ENCODE measurements at places on chromosomes 7 and 10.

DNA sequence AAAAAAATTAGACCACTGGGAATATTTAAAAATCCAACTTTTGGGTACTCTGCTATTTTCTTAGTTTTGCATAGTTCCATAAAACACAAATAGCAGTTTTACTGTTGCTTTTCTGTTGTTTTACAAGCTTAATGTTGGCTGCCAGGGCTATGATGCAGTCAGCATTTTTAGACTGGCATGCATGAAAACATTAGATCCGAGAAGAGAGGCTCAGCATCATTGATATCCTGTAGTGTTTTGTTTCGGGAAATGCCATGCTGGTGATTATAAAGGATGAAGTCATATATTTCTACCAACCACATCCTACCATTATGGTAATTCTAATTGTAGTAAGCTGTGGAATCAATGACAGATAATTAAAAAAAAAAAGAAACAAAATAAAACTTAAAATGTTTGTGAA, 104.6 kb downstream of the MBL2 start:
- DNase-seq: no peak

DNA sequence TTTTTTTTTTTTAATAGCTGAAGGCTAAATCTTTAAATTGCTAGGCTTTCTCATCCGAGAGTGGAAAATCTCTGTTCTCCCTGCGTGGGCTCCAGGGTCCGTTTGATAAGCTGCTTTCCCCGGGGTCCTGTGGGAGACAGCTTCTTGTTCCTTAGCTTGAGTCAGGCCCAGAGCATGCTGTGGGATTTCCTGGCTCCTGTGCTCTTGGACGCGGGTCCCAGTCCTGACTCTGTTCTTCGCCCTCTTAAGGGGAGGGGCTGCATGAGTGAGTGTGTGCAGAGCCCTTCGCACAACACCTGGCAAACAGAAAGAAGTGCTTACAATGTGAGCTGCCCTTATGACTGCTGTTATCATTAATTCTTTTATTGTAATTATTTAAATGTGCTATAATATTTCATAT, 133.5 kb downstream of the TACC2 start:
- DNase-seq: no peak

GRCh38 chr7:146922782-146923181, 806.2 kb downstream of the CNTNAP2 start:
- no peak for DNase-seq

GRCh38 chr10:31739711-31740110, 188.9 kb downstream of the ARHGAP12 start:
- DNase-seq: no peak

GRCh38 chr7:115429918-115430317, 508.0 kb downstream of the MDFIC start:
- DNase-seq: no peak

DNA sequence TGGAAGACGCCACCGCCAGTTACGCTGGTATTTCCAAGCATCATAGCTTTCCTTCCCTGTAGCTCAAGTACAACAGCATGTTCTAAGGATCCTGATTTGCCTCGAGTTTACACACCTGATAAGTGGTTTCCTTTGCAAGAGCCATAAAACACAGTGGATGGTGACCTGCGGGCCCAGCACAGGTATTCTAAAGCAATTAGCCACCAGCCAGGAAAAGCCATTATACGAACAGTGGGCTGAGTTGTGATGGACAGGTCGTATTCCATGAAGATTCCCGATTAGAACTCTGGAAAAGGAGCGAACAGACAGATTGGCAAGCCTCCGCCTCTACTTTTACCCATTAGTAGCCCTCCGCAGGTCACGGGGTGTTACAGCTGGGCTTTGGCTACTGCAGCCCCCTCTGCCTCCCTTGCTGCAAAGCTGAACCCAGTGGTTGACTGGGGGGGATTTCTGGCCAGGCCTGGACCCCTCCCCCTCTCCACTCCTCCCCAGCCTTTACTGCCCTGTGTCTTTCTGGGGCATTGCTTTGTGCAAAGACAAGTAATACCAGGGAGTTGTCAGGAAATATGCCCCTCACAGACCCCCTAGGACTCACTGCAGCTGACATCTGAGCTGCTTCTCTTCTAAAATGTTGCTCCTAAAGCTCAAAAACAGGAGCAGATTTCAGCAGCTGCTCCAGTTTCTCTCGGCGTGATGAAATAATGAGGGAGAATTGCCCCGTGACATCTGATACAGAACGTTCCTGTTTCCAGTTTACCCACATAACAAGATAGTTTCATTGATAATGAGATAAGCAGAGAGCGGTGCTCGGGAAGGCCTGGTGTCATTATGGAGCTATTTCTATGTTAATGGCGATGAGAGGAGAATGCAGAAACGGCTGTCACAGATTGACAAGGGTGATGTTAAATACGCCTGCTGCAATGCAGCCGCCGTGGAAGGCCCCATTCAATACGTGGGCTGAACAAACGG, 214.4 kb downstream of the CCSER2 start:
- DNase-seq: no peak

DNA sequence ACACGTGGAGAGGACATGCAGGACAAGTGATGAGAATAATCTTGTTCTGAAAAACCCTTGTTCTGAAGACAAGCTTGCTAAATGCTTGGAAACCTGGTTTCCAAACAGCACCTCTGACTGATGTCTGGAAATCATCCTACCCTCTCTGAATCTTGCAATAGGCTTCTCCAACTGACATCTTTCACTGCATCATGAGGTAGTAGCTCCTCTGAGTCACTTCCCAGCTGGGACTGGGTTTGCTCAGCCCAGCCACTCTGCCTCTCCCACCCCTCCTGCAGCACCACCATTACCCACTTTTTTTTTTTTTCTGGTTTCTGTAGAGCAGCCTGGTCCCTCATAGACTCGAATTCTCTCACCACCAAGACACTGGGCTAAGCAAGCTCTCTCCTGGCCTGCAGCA, 919.8 kb downstream of the GRID1 start:
- DNase-seq: no peak

DNA sequence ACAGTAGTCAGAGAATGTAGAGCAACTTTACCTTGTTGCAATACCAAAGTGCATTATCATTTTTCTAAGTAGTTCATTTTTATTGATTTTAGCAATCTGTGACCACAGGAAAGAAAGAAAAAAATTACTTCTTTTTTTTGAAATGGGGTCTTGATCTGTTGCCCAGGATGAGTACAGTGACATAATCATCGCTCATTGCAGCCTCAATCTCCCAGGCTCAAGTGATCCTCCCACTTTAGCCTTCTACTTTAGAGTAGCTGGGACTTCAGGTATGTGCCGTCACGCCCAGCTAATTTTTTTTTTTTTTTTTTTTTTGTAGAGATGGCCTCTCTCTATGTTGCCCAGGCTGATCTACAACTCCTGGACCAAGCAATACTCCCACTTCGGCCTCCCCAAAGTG, 11.4 kb upstream of the OAT start:
- no peak for DNase-seq

- no peak for DNase-seq
These were observed 82.6 kb downstream of the ATE1 start for GRCh38 chr10:121845044-121845784.

- no peak for DNase-seq
These were observed 806.6 kb downstream of the NXPH1 start for GRCh38 chr7:9240001-9240400.

- no peak for DNase-seq
These were observed 981.5 kb downstream of the SORCS1 start for GRCh38 chr10:106183041-106183440.

- peak; percentile 9 for DNase-seq
These were observed 8.8 kb upstream of the INTS1 start for GRCh38 chr7:1512781-1513656.

DNA sequence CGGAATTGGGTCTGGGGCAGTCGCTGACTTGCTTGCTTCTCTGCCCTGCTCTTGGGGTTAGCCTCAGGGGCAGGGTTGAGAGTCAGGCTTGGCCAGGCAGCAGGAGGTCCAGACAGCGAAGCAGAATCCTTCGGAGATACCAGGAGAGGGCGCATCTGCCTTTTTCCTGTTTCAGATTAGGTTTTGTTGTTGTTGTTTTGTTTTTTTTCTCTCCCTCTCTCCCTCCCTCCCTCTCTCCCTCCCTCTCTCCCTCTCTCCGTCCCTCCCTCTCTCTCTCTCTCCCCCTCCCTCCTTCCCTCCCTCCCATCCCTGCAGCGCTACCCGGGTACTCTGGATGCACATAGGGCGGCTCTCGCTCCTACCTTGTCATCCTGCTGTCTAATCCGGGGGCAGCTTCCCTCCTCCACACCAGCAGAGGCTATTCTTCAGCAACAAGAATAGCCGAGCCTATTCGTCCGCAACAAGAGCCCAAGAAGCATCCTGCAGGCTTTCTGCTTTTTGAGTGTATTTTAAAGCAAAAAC, 758 bp upstream of the OPTN start:
- peak; percentile 63 for DNase-seq

- DNase-seq: no peak
These were observed 114.0 kb upstream of the TCF7L2 start for GRCh38 chr10:112835944-112836451.
